ENCODE measurements at places on chromosomes 2 and 18.

- ATAC-seq: peak; percentile 25
Observed at GRCh38 chr2:113180131-113180946, 6.6 kb downstream of the PSD4 start.

DNA sequence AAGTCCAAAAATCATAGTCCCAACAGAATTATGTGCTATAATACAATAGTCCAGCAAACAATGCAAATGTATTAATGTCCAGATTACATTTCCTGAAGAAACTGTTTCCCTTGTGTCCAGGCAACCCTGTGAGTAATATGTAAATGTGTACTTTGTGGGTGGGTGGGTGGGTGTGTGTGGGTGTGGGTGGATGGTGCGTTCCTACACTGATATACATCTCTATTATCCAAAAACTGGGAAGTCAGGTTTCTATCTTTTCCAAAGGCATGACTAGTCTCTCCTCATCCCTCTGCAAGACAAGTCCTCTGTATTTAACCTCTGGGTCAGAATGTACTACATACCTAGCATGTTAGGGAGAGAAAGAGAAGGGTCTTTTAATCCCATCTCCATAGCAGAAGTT, 71.6 kb downstream of the LNPK start:
- no peak for ATAC-seq

- ATAC-seq: no peak
Observed at GRCh38 chr2:149385350-149385749, 55.0 kb downstream of the LYPD6 start.

DNA sequence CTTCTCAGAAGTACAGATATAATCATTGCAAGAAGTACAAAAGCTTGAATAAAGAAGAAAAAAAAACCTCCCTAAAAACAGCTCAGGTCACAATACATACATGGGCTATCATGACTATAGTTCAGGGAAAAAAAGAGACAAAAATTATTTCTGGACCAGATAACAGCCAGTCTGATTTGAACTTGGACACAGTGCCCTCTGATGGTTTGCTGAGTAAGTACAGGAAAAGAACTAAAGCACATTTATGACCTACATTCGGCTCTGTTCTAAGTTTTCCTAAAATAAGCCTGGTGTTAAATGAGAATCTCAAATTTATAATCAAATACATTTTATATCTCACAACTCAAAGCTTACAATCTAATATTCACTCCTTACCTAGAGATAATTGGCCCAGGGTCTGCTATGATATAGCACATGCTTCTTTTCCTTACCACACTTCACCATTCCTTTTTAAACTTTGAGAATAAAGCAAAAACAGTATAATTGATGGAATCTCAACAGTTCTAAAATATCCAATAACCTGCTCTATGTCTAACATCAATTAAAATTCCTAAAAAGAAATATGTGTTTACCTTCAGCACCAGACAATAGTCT, 81.1 kb downstream of the RAPH1 start:
- peak; percentile 52 for ATAC-seq

DNA sequence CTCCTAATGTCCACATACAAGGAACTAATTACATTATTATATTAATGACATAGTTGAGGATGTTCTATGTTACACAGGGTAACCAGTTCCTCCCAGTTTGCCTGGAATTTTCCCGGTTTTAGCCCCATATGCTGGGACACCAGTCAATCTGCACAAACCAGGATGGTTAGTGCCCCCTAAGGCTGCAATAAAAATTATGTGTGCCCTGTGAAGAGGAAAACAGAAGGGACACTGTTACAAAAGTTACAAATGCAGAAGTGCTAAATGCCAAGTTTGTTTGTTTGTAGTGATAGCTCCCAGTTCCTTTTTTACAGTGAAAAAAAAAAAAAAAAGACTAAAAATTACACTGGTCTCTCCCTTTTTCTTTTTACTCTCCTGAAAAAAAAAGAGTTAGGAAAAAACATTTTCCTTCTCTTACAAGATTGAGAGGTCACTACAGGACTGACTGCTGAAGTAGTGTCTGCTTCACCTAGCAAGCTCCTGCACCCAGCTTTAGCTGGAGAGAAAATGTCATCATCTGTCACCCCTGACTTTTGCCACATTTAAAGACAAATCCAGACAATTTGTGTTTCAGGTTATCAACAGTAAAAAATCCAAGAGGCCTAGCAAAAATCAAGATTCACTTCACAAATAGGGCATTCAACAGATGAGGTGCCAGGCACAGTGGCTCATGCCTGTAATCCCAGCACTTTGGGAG, 3.2 kb downstream of the ANKRD44 start:
- no peak for ATAC-seq

GRCh38 chr2:215904101-215904500, 109.2 kb downstream of the MREG start:
- ATAC-seq: no peak

DNA sequence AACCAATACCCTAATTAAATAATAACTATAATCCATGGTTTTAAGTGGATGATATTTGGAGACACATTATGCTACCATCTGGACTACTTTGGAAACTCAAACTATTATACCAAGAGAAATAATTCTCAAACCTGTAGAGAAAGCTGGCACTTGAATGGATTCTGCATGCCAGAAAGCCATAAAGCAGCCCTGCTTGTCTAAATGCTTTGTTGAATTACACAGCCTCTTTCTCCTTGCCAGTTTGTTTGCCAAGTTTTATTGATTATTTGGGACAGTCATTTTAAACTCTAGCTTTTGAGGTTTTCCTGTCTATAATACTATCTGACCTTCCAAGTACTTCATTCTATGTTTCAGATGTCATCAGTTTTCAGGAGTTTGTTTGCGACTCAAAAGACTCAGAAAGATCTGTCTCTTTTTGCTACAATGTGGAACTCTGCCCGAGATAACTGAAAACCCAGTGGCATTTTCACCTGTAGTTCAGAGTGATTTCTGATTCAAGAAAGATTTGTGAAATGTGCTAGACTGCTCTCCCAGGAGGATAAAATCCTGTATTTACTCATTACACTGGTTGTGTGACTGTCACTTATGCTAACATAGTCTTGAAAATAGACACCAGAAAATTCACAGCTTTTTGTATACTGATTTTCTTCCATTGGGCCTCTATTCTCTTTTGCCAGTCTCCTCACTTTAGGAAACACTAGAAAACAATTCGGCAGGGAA, 29.2 kb upstream of the MBOAT2 start:
- no peak for ATAC-seq

- ATAC-seq: peak; percentile 28
Observed at GRCh38 chr2:38301969-38302702, 74.9 kb downstream of the ATL2 start.

- ATAC-seq: no peak
Observed at GRCh38 chr18:6711467-6711866, 18.0 kb upstream of the ARHGAP28 start.

GRCh38 chr2:217698691-217699090, 304.1 kb downstream of the TNS1 start:
- no peak for ATAC-seq

- ATAC-seq: no peak
Observed at GRCh38 chr2:21228041-21228895, 104.5 kb downstream of the TDRD15 start.

DNA sequence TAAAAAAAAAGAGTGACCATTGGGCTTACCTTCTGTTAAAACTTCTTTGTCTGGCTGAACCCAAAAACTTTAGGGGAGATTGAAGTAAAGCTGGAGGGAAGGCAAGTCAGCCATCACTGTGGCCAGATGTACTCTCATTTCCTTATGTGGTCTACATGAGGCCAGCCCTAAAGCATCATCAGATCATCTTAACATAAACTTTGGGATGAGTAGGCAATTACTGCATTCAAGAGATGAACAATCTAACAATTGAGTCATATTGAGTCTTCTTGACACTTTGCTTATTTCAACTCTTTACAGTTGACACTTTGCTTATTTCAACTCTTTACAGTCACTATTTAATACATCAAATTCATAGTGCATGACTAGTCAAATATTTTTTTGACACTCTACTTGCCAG, 155.6 kb downstream of the QPCT start:
- peak; percentile 99 for ATAC-seq

- ATAC-seq: no peak
Observed at GRCh38 chr2:84017010-84017409, 442.1 kb downstream of the SUCLG1 start.
